ENCODE measurements at places on chromosomes 6 and 20.

- DNase-seq: no peak
Measured at GRCh38 chr6:165615636-165616035, 47.4 kb downstream of the PDE10A start.

DNA sequence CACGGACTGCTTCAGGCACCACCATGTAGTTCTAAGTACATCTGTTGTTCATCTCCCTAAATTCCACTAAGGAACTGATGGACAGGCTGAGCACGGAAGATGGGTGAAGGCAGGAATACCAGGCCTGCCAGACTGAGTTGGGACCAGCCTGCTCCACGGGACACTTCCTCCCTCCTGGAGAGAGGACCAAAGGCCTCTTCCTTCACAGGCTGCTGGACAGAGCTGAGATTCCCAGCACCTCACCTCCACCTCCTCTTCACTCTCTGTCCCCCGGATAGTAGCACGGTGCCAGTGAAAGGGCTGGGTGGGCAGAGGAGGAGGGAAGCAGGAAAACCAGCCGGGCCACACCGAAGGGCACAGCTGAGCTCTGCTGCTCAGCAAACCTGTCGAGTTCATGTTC is 22.9 kb upstream of the TCFL5 start:
- DNase-seq: no peak

DNA sequence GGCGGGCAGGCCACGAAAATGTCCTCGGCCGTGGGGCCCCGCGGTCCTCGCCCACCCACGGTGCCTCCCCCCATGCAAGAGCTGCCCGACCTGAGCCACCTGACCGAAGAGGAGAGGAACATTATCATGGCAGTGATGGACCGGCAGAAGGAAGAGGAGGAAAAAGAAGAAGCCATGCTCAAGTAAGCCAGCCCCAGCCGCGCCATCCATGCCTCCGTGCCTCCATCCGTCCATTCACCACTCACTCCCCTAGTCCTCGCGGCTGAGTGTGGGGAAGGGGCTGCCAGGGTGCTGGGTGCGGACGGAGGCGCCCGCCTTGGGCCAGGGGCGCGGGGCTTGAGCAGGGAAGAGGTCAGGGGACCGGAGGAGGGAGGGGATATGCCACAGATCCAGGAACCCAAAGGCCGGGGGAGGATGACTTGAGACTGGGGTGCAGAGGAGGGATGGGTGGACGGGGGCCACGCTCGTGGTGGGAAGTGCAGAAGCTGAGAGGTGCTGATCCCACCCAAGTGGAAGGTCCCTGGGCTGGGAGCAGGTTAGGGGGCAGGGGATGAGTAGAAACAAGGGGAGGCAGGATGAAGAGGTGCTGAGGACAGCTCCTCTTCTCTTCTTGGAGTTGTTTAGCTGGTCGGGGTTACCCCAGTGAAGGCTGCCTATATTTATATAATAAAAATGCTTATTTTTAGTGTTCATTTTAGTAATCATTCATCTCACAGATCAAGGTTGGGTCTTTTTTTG is 825 bp downstream of the RIMS1 start:
- no peak for DNase-seq

- DNase-seq: no peak
Measured at GRCh38 chr6:150025201-150025917, at the start of gene RAET1L. TSS of gene RAET1L (minus strand) at chr6:150025532. CDS start at chr6:150025471, 61 bp downstream.

DNA sequence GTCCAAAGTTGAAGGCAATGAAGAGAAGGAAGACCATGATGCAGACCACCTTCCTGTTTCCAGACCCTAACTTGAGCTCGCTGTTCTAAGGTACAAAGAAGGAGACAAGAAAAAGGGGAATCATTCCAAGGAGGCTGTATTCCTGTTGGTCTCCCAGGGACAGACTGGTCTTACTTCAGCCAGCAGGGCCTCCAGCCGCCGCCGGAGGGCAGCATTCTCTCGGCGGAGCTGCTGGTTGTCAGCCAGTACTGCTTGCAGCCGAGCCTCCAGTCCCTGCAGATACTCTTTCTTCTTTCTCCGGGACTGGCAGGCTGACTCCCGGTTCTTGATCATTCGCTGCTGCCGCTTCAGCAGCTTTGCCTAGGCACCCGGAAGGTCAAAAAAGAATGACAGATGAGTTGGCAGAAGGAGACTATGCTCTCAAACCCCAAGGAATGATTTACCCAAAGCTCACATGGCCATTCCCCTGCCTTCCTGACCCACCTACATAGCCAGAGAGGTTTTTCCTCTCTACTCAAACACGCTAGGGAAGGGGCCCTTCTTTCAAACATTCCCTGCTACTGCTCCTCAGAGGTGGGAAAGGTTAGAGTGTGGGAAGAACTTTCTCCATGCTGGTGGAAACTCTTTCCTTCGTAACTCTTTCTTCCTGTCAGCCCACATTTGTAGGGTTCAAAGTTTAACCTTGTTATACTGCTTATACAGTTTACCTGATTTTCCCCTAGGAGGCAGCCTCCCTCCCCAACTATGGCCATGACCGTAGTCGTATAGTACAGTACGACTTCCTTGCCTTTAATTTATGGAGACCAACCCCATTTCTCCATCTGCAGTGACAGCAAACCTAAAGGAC is 9.0 kb downstream of the ATF6B start:
- DNase-seq: peak; percentile 67

GRCh38 chr6:134198093-134198492 is 119.8 kb downstream of the SGK1 start:
- no peak for DNase-seq

DNA sequence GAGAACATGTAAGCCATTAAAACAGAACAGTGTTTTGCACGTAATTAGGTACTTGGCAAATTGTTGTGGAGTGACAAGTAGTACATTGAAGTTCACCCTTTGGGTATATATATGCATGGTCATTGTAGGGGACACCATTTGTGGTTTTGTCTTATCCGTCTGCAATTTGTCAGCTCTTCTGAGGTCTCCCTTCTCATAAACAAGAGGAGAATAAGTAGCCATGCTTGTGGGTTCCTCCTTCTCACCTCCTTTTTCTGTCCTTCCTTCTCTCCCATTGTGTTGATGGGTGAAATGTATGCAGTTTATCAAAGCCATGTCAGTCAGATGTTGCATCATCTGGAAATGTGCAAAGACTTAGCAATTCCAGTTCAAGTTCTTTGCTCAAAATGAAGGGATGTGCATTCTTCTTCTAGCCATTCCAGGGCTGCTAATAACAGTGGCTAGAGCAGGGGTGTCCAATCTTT is 70.9 kb downstream of the QKI start:
- DNase-seq: no peak

DNA sequence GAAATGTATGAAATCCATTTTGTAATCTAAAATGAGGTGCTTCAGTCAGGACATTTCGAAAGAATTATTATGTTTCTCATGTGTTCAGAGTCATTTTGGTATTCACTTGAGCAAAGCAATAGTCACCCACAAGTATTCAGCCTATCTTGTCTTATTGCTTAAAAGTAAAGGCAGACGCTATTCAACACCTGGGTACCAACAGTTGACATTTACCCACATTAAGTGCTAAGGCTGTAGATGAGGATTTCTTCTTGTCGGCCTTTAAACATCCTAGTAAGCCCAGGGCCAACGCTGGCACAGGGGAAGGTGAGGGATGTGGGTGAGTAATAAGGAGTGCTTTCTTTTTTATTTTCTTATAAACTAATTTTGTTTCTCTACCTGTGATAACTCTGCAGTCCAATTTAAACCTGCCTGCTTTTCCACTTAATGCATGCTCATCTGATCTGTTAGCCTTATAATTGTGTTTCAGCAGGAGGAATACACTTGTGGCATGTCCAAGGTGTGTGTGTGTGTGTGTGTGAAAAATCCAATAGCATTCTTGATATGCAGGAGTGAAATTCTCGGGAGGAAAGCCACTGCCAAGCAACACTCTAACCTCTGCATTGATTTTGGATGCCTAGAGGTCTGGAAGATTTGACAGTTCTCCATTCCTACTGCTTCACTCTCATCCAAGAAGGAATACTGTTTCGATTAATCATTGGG is 252.0 kb downstream of the SOX4 start:
- DNase-seq: no peak

DNA sequence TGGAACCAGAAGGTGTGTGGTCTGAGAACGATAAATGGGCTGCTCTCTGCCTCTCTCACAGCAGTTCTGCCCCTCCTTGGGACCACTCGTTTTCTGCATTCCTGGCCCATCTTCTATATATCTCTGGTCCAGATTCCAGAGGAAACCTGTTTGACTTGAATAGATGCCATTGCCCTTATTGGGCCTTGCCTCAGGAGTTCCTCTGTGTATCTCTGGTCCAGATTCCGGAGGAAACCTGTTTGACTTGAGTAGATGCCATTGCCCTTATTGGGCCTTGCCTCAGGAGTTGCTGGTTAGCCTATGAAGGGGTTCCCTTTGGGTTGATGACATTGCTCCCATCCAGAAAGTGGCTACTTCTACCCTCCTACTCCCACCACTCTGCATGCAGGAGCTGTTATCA is 189.4 kb downstream of the SLC16A10 start:
- DNase-seq: no peak

DNA sequence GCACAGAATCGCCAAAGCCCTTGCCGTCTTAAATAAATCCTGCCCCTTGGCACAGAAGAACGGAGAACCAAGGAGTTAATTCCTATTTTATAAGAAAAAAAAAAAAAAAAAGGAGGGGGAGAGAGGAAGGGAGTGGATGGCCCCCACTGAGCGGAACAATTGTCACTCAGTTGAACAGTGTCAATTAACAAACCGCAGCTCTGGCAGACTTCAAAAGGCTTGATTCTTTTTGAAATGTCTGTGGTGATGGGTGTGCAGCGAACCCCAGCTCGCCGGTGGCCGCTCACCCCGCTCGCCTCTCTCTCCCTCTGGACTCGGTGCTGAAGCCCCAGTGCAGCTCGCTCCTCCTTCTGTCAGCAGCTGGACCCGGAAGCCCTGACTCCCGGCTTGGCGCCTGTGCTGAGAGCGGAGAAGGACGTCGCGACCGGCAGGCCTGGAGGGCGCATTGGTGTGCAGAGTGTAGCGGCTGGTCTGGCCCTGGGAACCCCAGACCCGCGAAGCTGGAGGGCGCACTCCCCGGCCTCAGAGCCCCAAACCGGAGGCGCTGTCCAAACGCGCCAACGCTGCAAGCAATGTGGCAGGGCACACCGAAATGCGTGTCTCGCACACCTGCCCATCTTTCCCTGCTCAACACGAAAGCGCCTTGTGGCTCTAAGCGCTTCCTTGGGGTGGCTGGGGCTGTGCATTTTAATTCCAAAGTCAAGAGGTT is 3.4 kb downstream of the LINC00237 start:
- peak; percentile 30 for DNase-seq

GRCh38 chr6:5723841-5724691 is 282.7 kb downstream of the NRN1 start:
- DNase-seq: peak; percentile 5

DNA sequence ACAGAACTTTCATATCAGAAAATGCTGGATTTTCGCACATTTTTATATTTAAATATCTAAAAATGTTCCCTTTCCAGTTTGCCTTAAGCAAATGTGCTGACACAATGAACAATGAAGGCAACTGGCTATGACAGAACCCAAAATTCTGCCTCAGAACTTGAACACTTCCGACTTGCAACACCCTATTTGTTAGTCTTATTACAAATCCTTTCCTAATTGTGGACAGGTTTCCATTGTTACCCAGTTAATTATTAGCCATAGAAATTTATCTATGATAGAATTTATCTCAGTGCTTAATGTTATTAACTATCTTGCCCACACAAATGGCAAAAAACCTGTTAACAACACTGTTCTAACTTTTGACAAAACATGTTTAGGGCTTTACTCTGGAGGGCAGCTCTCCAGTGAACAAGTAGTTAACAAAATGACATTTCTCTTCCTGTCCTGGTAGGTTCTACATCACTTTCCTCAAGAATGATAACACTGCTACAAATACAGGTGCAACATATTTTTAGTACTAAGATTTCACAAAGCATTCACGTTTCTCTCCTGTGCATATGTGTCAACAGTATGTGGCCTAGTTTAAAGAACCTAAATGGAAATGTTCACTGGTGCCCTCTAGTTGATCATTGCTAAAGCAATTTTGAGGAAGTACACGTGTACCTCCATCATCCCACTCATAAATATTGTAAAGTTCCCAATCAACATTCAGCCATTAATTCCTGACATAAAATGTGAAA is 58.4 kb downstream of the HIVEP2 start:
- DNase-seq: peak; percentile 58

- DNase-seq: no peak
Measured at GRCh38 chr6:110034667-110035036, 56.5 kb downstream of the GPR6 start.

GRCh38 chr6:167470836-167471547 is 146.1 kb downstream of the TTLL2 start:
- no peak for DNase-seq

- no peak for DNase-seq
Measured at GRCh38 chr6:35238843-35239289, 20.7 kb upstream of the ZNF76 start.

GRCh38 chr6:167077241-167077932 is 45.5 kb upstream of the CCR6 start:
- DNase-seq: no peak

GRCh38 chr6:6821639-6822261 is 233.2 kb downstream of the LY86 start:
- no peak for DNase-seq

DNA sequence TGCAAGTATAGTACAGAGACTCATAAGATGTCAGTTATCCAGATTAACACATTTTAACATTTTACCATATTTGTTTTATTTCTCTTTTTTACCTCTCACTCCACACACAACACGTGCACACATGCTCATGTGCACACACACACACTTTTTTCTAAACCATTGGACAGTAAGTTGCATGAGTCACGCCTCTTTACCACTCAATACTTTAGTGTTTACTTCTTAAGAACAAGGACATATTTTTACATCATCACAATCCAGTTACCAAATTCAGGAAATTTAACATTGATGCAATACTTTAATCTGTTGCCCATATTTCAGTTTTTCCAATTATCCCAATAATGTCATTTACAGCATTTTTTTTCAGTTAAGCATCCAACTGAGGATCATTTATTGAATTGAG is 109.0 kb downstream of the RIN2 start:
- no peak for DNase-seq

GRCh38 chr6:1896897-1897296 is 287.2 kb downstream of the FOXC1 start:
- DNase-seq: no peak

- no peak for DNase-seq
Measured at GRCh38 chr6:120378582-120379220, 955.6 kb downstream of the TBC1D32 start.

- DNase-seq: peak; percentile 27
Measured at GRCh38 chr6:30915591-30915946, 1.5 kb downstream of the VARS2 start.

DNA sequence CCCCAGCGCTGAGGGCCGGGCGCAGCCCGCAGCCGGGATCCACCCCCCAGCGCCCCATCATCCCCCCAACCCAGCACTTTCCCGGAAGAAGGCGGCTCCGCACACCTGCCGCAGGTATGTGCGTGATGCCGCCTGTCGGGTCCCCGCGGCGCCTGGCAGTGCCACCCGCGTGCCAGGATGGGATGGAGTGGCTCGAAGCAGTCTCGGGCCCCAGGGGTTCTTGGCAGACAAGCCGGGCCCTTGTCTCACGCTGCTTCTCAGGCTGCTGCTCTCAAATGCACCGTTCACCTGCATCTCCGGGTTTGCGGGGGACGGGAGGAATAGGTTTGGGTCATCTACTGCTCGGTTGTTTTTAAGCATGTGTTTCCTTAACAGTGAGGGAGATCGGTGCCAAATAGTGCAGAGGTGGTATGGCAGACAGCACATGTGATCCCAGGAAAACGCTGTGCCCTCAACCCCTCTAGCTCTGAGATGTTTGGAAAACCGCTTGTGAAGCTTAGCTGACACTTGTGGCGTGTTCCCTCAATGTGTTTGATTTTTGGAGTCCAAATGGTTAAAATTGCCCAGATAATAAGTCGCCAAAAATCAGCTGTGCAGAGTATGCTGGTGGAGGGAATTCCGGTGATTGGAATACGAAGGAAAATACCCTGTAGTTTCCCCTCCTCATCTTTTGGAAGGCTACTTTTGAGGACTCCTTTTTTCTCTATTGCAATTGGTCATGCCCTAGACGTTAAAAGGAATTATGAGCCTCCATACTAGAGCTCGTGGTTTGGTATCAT is 926 bp downstream of the MYLIP start:
- peak; percentile 32 for DNase-seq
